Activated CD4-positive, alpha-beta memory T cell treated with anti-CD3 and anti-CD28 coated beads, Interleukin-2, amount 10 ng/mL, durations not matched to agents 7 days and 5 days (primary cell): ENCODE measurements at places on chromosomes 3 and 15. TPM values are rescaled to one million over a fixed set of nuclear protein-coding genes. Genes with fewer than 3 reads are reported as not detected.

DNA sequence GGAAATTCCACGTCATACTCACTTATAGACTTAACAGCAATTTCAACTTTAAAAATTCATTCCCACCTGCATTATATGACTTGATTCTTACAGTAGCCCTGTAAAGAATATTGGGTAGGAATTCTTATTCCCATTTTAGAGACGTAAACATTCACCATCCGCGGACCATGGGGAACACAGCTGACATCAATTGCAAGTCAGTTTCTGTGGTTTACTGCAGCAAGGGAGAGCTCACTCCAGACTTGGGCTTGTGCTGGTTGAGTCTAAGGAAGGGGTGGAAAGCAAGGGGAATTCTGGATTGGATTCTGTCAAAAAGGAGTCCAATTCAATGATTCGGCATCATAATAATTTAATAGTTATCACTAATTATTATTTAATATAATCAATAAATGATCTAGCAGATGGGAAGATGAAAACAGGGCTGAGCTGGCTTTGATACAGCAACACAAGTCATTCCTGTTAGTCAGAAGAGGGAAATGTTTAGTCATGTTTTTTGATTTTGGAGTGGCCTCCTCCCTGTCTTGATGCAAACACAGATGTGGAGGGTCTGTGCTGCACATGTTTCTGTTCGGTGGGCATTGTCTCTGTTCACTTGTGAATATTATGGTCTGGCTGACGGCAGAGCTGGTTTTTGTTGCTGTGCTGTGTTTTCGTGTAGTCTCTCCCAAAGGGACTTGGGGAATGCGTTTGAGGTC lies 9.7 kb downstream of the LIPC start:
- DNase-seq = no peak

DNA sequence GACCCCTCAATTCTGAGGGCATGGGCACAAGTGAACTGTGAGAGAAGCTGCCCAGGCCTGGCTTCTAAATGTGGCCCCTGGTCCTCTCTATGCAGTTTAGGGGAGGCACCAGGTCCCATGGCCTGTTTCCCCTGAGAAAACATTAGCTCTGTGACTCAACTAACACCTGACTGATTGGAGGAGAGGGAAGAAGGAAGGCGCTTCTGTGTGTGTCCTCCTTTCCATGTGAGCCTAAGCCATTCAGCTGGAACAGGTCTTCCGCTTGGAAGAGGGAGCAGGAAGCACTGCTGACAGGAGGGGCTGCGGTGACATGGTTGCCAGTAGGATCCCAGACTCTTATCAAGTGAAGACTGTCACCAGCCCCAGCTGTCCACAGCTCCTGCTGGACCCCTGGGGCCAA lies 79.5 kb downstream of the MYLK start:
- DNase-seq = no peak

- DNase-seq = peak; percentile 40
Observed at GRCh38 chr3:152458376-152459117, 189.8 kb downstream of the MBNL1 start.

SOX14 gene
- not detected for total RNA-seq

DNA sequence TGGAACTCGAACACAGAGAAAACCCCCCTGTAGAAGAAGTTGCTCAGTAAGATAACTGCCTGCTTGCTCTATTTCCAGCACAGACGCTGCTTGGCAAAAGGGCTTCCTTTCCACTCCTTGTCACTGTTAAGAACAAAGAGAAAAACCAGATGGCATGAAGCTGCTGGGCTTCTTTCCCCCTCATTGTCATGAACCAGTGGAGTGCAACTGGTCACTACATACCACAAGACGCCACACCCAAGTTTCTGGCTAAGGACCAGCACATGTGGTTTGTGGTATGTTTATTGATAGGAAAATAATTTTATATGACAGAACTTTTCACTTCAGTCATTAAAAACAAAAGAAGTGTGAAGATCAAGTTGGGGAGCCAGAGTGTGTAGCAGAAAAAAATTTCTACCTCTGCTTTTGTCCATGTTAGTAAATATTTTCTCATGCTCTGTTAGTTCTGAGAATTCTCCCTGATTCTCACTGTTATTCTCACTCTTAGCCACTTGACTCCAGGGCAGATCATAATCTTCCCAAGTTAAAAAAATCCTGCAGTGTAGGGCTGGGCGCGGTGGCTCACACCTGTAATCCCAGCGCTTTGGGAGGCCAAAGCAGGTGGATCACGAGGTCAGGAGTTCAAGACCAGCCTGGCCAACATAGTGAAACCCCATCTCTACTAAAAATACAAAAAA lies 37.9 kb downstream of the CLK3 start:
- DNase-seq = no peak

- DNase-seq = no peak
Observed at GRCh38 chr15:58214591-58215340, 76.6 kb downstream of the AQP9 start.

DNA sequence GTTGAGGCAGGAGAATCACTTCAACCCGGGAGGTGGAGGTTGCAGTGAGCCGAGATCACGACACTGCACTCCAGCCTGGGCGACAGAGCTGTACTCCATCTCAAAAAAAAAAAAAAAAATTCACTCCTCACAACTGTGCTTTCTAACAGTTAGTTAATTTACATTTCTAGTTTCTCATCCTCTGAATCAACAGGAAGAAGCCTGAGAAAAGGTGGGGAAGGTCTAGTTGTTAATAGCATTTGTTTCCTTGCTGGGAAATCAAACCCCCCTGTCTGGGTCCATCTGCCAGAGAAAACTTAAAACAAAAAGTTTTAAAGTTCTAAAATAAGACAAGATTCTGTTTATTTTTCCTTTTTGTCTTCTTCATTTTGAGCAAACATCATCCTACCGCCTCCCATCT lies 62.3 kb downstream of the TMEM39A start:
- no peak for DNase-seq

DNA sequence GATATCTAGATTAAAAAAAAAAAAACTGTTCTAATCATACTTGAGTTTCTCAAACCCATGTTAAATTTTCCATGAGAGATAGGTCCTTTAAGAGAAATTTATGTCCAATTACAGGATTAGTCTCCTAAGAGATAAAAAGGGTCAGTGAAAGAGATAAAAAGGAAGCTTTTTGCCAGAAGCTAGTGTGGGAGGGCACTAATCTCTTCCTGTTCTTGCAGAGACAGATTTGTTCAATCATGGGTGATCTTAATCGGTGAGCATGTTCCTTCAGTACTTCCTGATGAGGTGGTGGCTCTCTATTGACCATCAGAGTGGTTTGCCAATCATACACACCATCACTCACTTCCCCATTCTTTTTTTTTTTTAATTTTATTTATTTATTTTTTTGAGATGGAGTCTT lies 16.9 kb upstream of the LPP start:
- no peak for DNase-seq

CDCP1 gene
- 2.2 TPM for total RNA-seq

- DNase-seq = no peak
Observed at GRCh38 chr3:32157600-32158264, 51.3 kb downstream of the GPD1L start.
